NCI-H526 (cell line): ENCODE measurements at places on chromosomes 7 and 10.

DNA sequence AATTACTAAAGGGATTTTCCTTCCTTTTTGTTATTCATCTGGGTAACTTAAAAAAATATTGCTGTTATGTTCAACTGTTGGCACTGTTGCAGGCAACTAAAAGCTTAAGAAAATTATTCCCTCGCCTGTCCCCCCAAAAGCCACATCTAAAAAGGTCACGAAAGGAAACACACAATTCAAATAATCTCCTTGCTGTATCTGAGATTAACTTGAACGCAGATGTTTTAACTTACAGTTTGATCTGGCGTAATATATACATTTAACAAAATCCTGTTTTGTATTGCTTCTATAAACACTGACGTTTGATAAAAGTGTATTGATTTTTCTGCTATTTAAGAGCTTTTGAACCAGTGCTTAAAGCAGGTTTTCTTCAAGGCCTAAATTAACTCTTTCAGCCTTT, 432.1 kb downstream of the SUGCT start:
- no peak for DNase-seq

DNA sequence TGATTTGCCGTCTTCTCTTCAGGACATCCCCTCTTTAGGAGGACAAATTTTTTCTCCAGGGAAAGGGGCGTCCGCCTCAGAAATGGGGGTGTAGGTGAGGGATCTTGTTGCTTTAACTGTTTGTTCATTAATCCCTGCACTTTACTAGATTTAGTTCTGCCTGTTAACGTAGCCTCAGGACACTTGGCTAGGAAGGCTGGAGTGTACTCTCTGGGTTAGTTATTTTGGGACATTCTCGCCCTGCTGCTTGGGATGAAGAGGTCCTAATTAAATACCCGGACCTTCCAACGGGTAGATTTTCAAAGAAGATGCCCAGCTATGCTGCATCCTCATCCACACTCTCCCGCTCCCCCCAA, 552 bp upstream of the ZNF365 start:
- no peak for DNase-seq

DNA sequence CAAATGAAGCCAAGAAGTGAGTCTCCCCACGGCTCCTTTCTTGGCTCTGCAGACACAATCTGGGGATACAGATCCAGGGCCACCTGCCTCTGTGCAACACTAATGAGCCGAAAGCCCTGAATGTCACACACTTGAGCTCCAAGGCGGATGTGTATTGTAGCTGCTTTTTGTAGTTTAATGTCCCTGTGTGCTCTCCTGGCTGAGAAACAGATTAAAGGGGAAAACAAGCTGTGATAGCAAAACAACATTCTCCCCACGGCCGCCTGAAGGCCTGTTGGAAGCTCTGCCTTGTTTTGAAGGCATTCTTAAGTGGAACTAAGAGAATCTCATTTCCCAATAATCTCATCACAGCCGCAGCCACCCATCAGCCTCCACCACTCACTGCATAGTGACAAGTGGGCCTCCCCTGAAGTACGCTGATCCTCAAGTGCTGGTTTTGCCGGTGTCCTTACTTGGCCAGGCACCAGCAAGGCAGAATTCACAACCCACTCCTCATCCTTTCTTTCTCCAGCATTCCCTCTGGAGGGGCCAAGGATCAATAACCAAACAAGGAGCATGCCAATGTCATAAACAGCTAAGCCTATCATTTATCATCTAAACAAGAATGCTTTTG, 44.4 kb upstream of the AMPH start:
- DNase-seq = no peak

GRCh38 chr10:21184984-21185383, 287.9 kb upstream of the NEBL start:
- DNase-seq = no peak

DNA sequence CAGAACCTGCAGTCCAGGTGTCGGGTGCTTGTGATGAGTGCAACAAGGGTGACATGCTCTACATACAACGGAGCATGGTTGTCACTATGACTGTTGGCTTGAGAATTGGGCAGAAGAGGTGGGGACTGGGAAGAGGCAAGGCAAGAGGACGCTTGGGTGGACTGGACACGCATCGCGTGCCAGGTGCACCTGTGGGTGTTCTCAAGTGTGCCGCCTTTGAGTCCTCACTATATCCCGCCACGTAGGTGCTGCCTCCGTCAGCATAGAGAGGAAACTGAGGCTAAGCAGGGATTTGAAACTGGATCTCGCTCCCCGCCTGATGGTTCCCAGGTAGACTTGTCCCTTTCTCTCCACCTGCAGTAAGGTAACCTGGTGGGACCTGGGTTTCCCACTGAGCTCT, 27.2 kb downstream of the CDH23 start:
- no peak for DNase-seq

DNA sequence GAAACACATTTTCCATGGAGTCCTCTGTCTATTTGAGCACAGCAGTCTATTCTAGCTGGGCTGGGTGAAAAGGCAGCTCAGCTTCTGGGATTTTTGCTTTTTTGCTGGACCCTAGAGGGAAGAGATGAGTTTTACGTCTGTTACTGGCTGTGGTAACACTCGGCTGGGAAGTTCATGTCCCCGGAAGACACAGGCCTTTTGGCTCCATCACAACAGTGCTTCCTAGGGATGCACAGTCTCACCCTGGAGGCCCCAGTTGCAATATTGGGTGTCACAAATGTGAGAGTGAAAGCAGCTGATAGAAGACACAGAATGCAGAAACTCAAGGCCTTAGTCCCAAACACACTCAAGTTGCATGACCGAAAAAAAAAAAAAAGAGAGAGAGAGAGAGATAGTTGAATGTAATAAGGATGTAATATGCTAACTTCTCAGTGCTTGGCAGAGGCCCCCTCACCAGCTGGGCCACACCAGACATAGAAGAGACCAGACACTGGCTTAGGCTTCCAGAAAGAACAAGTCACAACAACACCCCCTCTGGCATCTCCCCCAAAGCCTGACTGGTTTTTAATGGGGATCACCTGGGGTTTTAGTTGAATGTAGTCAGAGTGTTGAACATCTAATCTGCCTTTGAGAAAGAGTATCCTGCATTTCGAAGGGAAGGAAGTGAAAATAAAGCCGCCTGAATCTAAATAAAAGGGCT, 545.4 kb upstream of the FZD8 start:
- no peak for DNase-seq

DNA sequence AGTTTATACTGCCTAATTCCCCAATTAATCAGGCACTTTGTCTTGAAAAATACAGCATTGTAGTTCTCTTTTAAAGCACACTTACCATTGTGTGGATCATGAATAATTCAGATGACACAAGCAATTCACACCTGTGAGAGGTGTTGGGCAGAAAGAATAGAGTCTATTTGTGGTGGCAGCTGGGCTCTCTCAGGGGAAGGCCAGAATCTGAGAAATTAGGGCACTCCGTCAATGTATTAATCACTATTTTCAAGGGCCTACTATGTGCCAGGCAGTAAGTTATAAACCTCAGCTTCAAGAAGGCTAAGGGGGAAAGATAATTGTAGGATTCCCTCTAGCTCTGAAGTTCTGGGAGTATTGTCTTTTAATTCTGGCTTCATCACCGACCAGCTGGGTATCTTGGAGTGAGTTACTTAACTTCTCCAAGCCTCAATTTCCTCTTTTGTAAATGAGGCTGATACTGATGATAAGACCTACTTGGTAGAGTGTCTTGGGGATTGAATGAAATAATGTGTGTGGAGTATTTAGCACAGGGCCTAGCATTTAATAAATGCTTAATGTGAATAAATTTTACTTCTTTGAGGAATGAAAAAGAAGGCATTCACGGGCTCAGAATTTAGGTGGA, 2.5 kb downstream of the CHN2 start:
- peak; percentile 39 for DNase-seq

GRCh38 chr10:96987141-96987841, 155.2 kb downstream of the LCOR start:
- DNase-seq = no peak

DNA sequence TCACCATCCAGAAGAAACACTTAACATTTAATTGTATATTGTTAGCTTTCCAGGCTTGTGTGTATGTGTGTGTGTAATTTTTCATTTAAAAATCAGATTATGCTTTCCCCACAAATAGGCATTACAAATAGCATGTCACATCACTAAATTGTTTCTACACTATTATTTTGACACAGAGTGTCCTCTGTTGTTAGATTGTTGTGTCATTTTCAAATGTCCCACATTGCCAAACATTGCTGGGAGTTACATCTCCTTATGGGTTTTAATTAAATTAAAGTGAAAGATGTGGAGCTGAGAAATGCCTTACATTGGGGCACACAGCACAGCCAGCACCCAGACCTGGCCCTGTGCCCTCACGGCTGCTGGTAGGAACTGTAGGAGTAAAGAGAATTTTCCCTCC, 295.6 kb downstream of the ZEB1 start:
- no peak for DNase-seq

DNA sequence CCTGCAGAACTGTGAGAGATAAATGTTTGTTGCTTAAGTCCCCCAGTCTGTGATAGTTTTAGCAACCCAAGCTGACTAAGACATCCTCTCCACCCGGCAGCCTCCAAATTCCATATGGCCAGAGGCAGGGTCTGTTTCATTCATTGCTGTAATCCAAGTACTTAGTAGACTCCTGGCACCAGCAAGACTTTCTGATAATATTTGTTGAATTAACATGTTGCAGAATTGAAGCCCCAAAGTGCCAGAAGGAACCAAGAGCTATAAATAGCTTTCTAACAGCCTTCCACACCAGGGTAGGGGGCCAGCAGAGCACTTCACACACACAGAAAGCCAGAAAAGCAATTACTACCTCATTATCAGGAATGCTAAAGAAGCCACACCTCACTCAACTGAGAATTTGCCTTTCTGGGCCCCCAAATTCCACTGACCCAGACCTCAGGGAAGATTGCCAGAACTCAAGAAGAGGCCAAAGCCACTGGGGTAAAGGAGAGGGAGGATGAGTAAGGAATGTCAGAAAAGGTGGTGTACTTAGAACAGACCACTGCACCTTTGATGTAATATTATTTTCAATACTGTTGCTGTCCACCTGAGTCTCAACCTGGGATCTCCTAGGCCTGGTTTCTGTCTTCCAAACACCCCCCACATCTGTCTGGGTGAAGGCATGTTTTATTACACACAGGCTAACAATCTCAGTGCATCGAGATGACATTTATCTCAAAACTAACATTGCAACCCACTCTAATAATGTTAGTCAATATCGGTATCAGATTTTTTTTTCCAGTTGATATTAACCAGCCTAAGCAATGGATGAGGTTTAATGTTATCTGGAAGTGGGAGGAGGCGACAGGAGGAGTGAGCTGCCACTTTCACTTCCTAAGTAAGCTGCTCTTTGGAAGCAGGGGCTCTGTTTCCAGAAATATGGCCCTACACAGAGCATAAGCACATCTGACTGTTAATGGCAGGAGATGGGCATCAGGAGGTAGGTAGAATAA, 5.5 kb downstream of the NOD1 start:
- DNase-seq = no peak

- no peak for DNase-seq
Measured at GRCh38 chr7:117011419-117012260, 58.3 kb downstream of the ST7 start.

GRCh38 chr7:147775516-147776284, 814.9 kb upstream of the C7orf33 start:
- DNase-seq = no peak

DNA sequence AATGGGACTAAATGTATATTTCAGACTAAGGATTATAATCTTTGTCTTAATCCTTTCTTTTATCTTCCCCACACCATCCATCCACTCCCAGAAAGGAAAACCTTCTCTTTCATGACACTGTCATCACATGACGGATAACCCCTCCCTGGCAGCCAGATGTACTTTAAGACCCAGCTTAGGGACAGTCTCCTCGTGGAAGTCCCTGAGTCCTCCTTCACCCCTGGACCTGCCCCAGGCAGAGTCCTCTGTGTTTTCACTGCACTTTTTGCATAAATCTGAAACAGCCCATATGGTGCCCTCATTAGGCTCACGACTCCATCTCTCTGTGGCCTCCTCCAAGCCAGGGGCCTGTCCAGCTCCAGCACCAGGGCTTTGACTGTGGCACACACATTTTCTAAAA, 16.0 kb downstream of the NRAP start:
- no peak for DNase-seq

- DNase-seq = no peak
Measured at GRCh38 chr7:154167807-154168206, 115.6 kb downstream of the DPP6 start.

DNA sequence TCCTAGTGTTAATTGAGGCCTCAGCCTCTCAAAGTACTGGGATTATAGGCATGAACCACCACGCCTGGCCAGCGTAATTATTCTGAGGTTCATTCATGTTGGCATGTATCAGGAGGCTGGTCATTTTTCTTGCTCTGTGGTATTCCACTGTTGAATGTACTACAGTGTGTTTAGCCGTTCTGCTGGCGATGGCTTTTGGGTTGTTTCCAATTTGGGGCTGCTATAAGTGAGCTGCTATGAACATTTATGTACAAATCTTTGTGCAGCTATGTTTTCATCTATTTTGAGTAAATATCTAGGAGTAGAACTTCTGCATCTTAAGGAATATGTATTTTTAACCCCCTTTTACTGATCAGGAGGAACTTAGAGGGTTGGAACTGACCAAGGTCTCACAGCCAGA, 145.8 kb downstream of the AUTS2 start:
- no peak for DNase-seq

DNA sequence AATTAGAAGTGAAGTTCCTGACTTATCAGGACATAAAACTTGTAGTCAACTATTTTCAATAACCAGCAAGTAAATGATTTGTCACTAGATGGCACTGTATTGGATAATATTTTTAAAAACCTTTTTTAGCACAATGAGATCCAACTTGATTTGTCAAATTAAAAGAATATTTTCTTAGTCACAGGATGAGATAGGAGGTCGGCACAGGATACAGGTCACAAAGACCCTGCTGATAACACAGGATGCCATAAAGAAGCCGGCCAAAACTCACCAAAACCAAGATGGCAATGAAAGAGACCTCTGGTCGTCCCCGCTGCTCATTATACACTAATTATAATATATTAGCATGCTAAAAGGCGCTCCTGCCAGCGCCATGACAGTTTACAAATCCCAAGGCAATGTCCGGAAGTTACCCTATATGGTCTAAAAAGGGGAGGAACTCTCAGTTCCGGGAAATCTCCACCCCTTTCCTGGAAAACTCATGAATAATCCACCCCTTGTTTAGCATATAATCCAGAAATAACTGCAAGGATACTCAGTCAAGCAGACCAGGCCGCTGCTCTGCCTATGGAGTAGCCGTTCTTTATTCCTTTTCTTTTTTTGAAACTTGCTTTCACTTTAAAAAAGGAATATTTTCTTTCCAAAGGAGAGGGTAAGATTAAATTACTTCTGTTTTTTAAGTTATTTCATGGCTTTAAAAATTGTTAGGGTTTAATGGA, 255.7 kb upstream of the MKLN1 start:
- DNase-seq = peak; percentile 94

- no peak for DNase-seq
Measured at GRCh38 chr7:111025006-111025405, 65.9 kb upstream of the LRRN3 start.

DNA sequence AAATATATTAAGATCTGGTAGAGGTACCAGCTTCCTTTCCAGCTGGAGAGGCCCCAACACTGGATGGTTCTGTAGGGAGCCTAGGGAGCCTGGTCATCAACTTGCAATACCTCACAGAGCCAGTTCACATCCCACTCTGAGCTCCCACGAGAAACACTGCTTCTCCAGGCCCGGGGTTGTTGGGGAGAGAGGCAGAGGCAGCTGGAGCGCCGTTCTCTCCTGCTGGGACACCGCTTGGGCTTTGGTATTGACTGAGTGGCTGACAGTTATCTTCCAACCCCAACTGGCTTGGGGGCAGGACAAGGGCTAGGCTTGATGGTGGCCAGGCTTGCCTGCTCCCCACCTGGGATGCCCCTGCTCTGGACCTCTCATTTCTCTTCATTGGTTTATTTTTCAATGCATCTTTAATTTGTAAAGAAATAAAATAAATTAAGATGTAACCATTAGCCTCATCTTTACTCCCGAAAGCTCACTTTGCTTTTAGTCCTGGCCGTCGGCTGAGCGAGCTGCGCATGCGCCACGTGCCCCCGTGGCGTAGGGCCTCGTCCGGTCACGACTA, 10.0 kb upstream of the CHCHD1 start:
- peak; percentile 77 for DNase-seq
